ENCODE measurements at places on chromosomes 4 and X.

DNA sequence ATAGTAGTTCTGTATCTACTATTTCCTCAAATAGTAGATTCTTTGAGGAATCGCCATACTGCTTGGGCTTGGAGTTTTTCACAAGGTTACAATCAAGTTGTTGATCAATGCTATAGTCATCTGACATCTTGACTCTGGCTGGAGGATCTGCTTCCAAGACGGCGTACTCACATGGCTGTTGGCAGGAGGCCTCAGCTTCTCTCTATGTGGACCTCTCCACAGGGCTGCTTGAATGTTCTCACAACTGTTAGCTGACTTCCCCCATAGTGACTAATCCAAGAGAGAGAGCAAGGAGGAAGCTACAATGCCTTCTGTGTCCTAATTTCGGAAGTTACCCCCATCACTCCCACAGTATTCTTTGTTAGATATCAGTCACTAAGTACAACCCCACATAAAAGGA lies 10.3 kb downstream of the EGFL6 start:
- DNase-seq = no peak

- DNase-seq = no peak
These were observed 499.7 kb upstream of the POU3F4 start for GRCh38 chrX:83008415-83008814.

GRCh38 chrX:46912098-46912602 lies at the start of gene JADE3:
JADE3 (plus strand) TSS chrX:46912421; CDS start chrX:46984895, 72,474 bp downstream.
- DNase-seq = peak; percentile 75

DNA sequence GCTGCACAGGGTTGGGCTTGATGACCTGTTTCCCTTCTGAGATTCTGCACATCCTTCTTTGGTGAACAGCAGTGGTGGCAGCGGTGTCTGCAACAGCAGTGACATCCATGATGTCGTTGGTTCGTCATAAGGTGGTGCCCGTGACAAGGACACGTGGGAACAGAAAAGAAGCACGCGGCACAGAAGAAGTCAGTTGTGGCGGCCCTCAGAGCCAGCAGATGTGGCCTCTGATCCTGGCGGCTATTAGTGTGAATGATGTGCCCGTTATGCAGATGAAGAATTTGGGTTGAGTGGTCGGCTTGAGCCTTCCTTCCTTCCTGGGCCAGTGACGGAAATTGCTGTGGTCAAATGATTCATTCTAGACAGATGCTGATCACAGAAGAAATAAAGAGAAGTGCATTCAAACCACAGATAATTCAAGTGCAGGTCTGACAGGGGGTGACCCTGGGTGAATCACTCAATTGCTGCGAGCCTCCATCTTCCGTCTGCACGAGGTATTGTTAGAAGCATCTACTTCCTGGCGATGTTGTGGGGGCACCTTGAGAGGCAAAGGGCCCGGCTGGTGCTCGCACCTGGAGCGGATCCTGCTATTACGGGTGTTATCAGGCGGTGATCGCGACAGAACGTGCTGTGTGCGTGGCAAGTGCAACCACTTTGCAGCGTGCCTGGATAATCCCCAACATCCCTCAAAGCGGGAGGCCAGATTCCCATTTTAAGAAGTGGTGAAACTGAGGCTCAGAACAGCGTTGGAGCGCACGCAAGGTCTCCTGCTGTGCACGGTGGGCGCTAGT lies 215.2 kb upstream of the PSAPL1 start:
- peak; percentile 82 for DNase-seq

DNA sequence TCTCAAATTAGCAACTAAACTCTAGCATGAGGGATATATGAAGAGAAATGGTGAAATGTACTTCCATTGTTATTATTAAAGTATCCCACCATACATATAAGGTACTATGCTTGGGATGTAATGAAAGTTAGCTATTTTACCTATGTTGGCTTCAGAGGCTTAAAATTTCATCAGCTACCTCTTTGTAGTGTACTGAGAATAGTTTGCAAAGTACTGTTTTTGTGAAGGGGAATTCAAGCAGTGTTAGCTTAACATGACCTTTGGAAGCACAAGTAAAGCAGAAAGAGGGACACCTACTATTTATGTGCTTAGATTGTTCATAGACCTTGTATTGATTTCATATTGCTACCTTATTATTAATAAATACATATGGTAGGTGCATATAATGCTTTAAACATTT lies 11.8 kb downstream of the PPP4R3C start:
- DNase-seq = no peak

GRCh38 chr4:23750125-23750524 lies 139.7 kb downstream of the PPARGC1A start:
- DNase-seq = no peak

- peak; percentile 39 for DNase-seq
These were observed 93.6 kb downstream of the DCTD start for GRCh38 chr4:182823576-182823975.

- DNase-seq = no peak
These were observed 909.0 kb downstream of the CENPC start for GRCh38 chr4:66636349-66636748.

DNA sequence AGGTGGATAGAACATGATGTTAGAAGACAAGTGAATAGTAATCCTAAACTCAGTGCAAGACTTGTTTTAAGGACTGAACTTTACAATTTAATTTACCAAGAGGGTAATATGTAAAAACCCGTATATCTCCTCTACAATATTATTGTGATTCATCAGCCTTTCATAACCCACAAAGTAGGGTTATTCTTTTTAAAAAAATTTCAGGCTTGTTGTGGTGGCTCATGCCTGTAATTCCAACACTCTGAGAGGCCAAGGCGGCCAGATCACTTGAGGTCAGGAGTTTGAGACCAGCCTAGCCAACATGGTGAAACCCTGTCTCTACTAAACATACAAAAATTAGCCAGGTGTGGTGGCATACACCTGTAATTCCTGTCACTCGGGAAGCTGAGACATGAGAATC lies 7.2 kb downstream of the IBSP start:
- DNase-seq = no peak

- no peak for DNase-seq
These were observed 841 bp upstream of the FRMPD3 start for GRCh38 chrX:107448625-107448997.

- DNase-seq = no peak
These were observed 168.4 kb upstream of the TENM3 start for GRCh38 chr4:182074810-182075209.

DNA sequence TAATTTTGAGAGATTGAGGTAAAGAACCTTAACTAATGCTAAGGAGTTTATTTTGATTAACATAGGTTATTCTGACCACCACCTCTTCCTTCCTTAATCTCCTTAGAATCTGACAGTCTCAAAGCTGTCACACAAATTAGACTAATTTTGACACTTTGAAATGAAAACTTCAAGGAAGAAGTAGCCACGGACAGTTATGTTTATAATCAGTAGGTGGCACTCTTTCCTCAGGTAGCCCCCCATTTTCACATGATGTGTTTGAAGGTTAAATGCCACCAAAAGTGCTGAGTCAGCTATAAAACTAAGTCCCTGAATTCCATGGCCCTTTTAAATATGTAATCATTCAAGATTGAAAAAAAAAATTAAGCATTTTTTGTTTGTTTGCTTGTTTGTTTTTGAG lies 22.4 kb downstream of the TMEM33 start:
- DNase-seq = peak; percentile 65

DNA sequence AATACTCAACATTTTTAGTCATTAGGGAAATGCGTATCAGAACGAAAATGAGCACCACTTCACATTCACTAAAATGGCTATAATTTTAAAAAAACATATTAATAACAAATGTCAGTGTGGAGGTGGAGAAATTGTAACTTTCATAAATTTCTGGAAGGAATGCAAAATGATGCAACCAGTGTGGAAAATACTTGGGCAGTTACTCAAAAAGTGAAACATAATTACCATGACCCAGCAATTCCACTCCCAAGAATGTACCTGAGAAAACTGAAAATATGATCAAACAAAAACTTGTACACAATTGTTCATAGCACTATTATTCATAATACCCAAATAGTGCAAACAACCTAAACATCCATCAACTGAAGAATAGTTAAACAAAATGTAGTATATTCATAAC lies 76.1 kb upstream of the FAM241A start:
- DNase-seq = no peak

DNA sequence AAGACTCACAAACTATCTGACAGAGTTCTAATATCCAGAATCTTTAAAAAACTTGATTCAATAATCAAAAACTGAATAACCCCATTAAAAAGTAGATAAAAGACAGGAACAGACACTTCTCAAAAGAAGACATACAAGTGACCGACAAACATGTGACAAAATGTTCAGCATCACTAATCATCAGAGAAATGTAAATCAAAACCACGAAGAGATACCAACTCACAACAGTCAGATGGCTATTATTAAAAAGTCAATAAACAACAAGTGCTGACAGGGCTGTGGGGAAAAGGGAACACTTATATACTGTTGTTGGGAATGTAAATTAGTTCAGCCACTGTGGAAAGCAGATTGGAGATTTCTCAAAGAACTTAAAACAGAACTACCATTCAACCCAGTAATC lies 138.1 kb upstream of the RASGEF1B start:
- no peak for DNase-seq

- no peak for DNase-seq
These were observed 139.0 kb downstream of the ADAMTS3 start for GRCh38 chr4:72430050-72430449.

- DNase-seq = peak; percentile 33
These were observed 157.1 kb downstream of the CPXCR1 start for GRCh38 chrX:88903989-88904718.

- DNase-seq = peak; percentile 53
These were observed 2214.5 kb upstream of the TENM3 start for GRCh38 chr4:180028682-180029081.

- DNase-seq = no peak
These were observed 55.1 kb downstream of the GPAT3 start for GRCh38 chr4:83591056-83591455.
